ENCODE measurements at places on chromosomes 11 and 22.

- no peak for DNase-seq
Measured at GRCh38 chr11:2104524-2105440, 34.4 kb downstream of the IGF2 start.

DNA sequence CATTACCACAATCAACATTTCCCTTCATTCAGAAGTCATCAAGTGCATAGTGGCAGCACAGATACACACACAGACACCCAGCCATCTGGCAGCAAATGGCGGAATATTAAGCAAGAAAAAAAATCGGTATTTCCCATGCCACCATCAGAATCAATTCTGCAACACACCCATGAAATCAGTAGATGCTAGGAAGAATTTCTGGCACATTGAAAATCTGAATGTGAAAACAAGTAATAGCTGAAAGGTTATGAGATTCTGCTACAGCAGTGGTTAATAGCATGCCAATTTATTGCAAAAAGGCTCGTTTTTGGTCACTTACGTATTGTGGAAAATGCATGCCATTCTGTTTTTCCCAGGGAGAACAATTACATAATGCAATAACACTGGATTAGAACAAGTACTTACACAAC lies 91.1 kb downstream of the PICALM start:
- no peak for DNase-seq

- no peak for DNase-seq
Measured at GRCh38 chr11:1674173-1675131, 22.5 kb upstream of the KRTAP5-6 start.

DNA sequence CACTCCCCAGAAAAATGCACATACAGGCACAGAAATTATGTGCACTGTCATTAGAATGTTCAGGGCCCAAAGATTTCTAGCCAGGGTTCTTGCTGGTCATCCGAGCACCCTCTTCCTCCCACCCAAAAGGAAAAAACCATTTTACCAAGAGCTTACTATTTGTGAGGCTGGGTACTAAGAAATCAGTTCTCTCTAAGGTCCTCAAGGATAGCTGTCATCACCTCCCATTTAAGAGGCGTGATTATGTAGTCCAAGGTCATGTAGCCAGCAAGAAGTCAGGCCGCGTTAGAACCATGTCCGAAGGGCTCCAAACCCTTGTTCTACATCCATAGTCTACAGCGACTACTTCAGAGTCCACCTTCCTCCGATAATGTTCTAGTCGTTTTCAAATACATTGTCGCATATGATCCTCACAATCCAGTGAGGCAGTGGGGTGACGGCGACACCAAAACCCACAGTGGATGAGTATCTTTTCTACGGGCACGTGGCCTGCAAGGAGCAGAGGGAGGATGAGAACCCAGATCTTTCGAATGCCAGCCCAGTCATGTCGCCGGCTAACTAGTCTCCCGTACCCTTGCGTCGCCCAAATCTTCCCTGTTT lies 634 bp downstream of the TIMM8B start:
- peak; percentile 39 for DNase-seq

GRCh38 chr11:124460459-124460858 lies 15.0 kb upstream of the OR8B8 start:
- DNase-seq, result no peak

DNA sequence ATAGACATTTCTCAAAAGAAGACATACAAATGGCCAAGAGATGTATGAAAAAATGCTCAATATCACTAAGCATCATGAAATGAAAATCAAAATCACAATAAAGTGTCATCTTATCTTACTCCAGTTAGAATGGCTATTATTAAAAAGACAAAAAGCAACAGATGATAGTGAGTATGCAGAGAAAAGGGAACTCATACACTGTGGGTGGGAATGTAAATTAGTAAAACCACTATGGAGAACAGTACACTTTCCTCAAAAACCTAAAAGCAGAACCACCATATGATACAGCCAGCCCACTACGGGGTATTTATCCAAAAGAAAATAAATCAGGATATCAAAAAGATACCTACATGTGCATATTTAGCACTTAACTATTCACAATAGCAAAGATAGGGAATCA lies 700.0 kb upstream of the ANO5 start:
- DNase-seq, result peak; percentile 5

DNA sequence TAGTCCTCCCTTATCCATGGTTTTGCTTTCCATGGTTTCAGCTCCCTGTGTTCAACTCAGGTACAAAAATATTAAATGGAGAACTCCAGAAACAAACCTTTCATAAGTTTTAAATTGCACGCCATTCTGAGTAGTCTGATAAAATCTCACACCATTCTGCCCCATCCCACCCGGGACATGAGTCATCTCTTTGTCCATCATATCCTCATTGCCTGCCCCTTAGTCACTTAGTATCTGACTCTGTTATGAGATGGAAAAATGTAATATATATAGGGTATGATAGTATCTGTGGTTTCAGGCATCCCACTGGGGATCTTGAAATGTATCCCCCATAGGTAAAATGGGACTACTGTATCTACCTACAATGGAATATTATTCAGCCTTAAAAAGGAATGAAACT lies 35.5 kb upstream of the FGF3 start:
- no peak for DNase-seq

GRCh38 chr22:35568751-35569739 lies 28.4 kb downstream of the RASD2 start:
- no peak for DNase-seq

GRCh38 chr22:20413217-20414058 lies 19.5 kb downstream of the ZNF74 start:
- no peak for DNase-seq
